Cardiac septum (tissue), 1 donor: ENCODE measurements at places on chromosomes 3 and 15. TPM values are rescaled to one million over a fixed set of nuclear protein-coding genes. Genes with fewer than 3 reads are reported as not detected.

- no peak for DNase-seq
Measured at GRCh38 chr3:127218454-127218922, 25.6 kb downstream of the PRR23E start.

The DNAH12 gene
- total RNA-seq: 0.22 TPM

The AHSG gene
- not detected for total RNA-seq

The MEX3B gene
- 2.6 TPM for total RNA-seq

- no peak for DNase-seq
Measured at GRCh38 chr15:99158626-99159412, 53.9 kb downstream of the SYNM start.

GRCh38 chr3:64125561-64125960 is 99.7 kb downstream of the PRICKLE2 start:
- no peak for DNase-seq

GRCh38 chr3:168796339-168796738 is 700.6 kb upstream of the GOLIM4 start:
- DNase-seq: no peak

The TGFBR2 gene
- total RNA-seq: 66.7 TPM

The NUP210 gene
- 2.6 TPM for total RNA-seq

DNA sequence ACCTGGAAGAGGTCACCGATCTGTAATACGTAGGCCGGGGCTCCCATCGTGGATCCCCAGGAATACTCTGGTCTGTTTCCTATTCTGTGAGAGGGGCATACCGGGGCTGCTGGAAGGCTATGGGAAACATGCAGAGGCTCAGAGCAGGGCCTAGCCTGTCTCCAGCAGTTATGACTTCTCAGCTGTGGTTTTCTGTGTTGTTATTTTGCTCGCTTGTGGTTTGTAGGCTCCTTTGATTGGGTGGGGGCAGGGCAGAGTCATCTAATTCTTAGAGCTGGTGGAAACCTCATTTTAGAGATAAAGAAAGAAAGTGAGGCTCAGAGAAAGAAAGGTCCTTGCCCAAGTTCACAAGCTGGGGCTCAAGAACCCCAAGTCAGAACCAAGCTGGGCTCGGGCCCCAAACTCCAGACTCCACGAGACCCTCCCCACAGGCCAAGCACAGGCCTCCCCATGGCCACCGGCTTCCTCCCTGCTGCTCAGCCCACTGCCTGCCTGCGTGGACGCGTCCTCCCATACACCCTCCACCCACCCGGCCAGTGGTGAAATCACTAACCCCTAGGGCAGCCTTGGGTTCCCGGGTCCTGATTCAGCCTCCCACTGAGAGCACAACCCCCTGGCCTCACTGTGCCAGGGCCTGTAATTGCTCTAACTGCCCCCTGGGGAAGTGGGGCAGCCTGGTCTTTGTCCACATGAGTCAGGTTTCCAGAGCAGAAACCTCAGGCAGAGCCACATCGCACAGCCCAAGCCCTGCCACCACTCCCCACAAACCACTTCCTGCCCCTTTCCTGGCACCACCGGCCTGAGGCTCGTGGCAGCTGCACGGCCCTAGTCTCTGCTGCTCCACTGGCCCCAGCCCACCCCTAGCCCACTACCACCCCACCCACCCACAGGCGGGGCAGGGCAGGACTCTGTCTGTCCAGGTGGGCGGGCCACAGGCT is 270.8 kb downstream of the UACA start:
- DNase-seq: peak; percentile 92

The C15orf61 gene
- total RNA-seq: 7.6 TPM

The SLC22A13 gene
- 0.22 TPM for total RNA-seq

DNA sequence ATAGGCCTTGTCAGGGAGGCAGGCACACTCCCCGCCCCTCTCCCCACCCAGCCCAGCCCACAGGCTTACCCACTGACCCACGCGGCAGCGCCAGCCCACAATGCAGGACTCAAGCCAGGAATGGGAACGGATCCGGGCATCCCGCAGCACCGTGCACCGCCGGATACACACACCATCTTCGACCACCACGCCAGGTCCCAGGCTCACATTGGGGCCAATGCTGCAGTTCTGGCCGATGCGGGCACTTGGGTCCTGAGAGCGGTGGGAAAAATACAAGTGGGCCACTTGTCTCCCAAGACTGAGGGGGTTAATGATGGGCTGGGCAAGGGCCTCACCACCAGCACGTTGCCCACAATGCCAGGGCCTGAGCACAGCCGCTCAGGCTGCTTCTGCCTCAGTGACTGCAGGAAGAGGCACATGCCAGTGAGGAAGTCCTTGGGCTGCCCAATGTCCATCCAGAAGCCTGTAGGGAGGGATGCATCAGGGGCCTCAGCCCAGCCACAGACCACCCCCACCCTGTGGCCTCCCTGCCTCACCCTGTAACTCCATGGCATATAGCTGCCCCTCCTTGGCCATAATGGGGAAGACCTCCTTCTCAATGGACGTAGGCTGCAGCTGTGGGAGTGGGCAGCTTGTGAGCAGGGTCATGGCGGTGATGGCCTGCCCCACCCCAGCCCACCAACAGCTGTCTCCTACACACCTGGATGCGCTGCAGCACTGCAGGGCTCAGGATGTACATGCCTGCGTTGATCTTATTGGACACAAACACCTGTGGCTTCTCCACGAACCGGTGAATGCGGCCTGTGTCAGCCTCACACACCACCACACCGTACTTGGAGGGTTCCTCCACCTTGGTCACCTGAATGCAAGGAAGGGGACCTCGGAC is 1.6 kb downstream of the GMPPB start:
- peak; percentile 72 for DNase-seq

The GOLGA6A gene
- not detected for total RNA-seq

GRCh38 chr3:116059421-116060096 is 385.7 kb downstream of the LSAMP start:
- no peak for DNase-seq

The BLOC1S6 gene
- total RNA-seq: 29.1 TPM

- DNase-seq: no peak
Measured at GRCh38 chr3:159221335-159221734, 419.5 kb downstream of the MFSD1 start.

GRCh38 chr3:122668930-122669730 is 11.5 kb upstream of the PARP14 start:
- no peak for DNase-seq

GRCh38 chr15:41775651-41776050 is 1.4 kb downstream of the MAPKBP1 start:
- no peak for DNase-seq

The ZBED2 gene
- not detected for total RNA-seq

DNA sequence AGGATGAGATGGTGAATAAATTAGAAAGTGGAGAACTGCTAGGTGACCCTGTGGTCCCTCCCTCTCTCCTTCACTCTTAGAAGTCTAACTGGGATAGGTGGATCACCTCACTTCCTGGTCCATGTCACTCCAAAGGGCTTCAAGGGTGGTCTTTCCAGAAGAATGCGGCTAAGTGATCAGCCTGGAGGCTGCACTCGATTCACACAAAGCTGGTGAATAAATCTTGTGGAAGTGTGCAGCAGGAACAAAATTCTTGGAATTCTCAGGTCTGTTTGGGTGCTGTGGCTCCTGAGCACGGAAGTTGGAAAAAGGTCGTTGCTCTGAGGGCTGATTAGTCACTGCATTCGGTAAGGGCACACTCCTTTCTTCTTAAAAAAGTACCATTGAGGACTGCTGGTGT is 46.3 kb downstream of the GASK1A start:
- peak; percentile 39 for DNase-seq

The SIDT1 gene
- 0.89 TPM for total RNA-seq

- peak; percentile 55 for DNase-seq
Measured at GRCh38 chr15:42141246-42141645, 15.2 kb downstream of the PLA2G4F start.

DNA sequence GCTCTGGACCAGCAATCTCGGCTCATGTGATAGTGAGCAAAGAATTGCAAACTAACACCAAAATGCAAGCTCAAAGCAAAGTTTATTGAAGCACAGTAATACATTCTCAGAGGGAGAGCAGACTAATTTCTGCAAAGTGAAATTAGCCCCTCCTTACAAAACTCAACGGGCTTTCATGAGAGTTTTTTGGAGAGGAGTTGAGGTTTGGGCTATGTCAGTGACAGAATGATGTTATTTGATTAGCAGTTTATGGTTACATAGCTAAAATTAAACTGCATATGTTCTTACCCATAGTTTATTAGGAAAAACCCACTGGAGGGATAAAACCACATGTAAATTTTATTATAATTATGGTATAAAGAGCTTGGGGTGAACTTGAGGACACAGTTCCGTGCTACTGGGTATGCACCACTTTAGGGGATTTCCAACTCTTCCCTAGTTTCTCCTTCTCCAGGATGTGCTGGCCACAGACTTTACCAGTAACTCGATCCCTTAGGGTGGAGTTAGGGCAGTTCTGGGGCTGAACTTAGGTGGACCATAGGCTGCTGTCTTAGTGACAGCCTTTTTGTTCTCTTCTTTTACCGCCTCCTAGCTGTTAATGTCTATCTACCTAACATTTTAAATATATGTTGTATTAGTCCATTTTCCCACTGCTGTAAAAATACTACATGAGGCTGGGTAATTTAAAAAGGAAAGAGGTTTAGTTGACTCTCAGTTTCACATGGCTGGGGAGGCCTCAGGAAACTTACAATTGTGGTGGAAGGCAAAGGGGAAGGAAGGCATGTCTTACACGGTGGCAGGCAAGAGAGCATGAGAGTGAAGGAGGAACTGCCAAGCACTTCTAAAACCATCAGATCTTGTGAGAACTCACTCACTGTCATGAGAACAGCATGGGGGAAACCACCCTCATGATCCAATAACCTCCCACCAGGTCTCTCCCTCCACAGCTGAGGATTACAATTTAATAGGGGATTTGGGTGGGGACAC is 8.9 kb upstream of the AADACL2 start:
- DNase-seq: no peak

GRCh38 chr3:62870321-62870720 is 4.9 kb downstream of the CADPS start:
- no peak for DNase-seq

GRCh38 chr15:47792231-47792630 is 74.9 kb downstream of the SEMA6D start:
- no peak for DNase-seq

- no peak for DNase-seq
Measured at GRCh38 chr3:37111199-37111598, 63.2 kb downstream of the LRRFIP2 start.

The EBLN2 gene
- total RNA-seq: 1.9 TPM

- no peak for DNase-seq
Measured at GRCh38 chr15:48823237-48823636, 12.4 kb upstream of the CEP152 start.

The KCNH8 gene
- total RNA-seq: 0.08 TPM

- no peak for DNase-seq
Measured at GRCh38 chr3:94291686-94292085, 228.8 kb downstream of the NSUN3 start.

The CCDC191 gene
- total RNA-seq: 1.2 TPM

DNA sequence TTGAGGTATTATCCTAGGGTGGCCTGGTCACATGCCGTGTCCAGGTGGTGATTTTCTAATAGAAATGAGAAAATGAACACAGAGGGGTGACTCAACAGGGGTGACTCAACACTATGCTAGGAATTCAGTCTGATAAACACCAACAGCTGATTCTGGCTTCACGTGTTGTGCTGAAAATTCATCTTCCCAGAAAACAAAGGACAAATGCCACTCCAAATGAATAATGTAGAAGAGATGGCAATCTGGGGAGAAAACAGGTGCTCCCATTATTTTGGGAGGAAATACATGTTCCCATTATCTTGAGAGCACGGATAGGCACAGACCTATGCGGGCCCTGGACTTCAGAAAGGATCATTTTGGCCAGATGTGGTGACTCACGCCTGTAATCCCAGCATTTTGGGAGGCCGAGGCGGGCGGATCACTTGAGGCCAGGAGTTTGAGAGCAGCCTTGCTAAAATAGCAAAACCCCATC is 101.2 kb upstream of the MEX3B start:
- no peak for DNase-seq

The RARB gene
- 20.3 TPM for total RNA-seq

DNA sequence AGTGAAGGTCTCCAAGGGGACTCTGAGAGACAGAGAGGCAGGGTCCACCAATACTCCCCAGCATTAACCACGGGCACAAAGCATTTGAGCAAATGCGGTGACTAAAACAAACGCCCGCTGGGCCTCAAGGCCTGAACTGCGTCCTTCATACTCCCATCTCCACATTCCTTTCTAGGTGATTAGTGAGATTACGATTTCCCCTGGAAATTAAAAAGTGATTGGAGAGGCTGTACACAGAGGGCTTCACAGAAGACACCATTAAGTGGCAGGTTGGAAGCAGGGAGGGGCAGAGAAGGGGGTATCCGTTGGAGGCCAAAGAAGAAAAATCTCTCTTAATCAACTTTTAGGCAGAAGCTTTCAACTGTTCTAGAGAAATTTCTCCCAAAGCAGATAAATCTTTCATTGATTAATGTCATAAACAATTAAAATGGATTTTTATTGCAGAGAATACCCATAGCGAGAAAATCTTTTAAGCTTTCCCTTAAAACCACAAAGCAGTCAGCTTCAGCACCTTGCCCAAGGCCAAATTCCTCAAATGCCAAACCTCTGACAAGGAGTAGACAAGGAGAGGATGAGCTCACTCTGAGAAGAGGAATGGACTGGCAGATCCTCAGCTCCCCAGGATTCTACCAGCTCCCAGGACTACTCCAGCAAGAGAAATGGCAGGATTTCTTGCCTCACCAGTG is 38.2 kb downstream of the MB21D2 start:
- DNase-seq: no peak

- no peak for DNase-seq
Measured at GRCh38 chr15:90261811-90262210, 3.7 kb upstream of the NGRN start.

- no peak for DNase-seq
Measured at GRCh38 chr3:66270701-66271100, 49.9 kb downstream of the SLC25A26 start.

DNA sequence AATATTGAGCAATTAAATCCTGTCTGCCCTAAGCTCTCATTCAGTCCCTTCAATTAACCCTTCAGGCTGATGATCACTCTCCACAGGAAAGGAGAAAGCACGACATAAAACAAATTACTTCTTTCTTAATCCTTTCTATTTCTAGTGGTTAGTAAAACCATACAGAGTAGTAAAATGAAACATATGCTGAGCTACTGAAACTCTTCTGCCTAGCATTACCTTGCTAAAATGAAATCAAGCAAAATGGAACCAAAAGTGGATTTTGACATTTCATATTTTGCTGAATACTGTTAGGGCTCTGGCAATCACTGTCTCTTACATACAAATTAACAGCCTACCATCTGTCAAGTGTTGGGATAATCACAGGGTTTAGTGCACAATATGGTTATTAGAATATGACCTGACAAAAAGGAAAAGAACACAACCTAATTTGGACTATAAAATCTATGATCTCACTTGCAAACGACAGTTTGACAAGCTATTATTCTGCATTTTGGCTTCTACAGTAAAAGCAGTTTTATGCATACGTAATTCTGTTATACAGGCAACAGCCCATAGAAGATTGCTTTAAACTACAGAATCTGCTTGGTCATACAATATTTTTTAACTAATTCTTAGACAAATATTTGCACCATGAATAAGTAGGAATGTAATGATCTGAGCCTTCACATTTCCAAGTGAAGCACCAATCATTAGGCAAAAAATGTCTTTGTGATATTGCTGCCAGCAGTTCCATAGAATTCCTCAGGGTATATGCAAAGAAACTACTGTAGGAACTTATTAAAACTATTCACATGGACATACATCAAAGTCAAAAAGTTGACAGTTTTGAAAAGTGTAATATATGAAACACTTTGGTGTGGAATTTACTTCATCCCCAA is 105.0 kb downstream of the FHIT start:
- no peak for DNase-seq

The RLBP1 gene
- not detected for total RNA-seq

GRCh38 chr3:123819949-123820348 is 64.2 kb downstream of the MYLK start:
- DNase-seq: no peak
